ENCODE measurements at places on chromosomes 6 and 20.

DNA sequence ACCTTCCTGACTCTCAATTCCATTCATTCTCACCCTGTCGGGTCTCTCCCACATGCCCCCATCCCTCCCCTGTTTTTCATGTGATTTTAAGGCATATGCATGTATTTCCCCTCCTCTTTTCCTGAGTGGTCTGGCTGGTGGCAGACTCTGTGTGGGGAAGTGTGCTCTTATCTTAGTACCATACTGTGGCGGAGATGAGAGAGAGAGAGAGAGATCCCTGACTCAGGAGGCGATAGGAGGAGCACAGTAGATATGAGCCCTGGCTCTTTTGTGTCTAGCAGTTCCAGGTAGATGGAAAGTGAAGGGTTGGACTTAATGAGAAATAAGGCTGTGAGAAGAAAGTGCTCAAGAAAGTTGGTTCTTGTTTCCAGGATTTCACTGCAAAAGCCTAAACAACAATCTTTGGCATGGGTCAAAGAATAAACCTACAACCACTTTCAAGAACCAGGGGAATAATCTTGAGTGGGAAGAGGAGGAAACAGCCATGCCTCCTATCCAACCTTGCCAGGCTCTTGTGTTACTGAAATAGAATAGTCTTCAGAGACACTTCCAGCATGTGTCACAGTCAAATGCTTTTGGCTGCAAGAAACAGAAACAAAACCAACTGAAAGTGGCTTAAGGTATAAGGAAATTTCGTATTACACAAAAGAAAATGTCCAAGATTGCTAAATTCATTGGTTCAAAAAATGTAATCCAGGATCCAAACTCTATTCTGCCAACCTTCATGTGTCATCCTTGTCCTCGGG, 123.8 kb upstream of the MYLIP start:
- no peak for DNase-seq

DNA sequence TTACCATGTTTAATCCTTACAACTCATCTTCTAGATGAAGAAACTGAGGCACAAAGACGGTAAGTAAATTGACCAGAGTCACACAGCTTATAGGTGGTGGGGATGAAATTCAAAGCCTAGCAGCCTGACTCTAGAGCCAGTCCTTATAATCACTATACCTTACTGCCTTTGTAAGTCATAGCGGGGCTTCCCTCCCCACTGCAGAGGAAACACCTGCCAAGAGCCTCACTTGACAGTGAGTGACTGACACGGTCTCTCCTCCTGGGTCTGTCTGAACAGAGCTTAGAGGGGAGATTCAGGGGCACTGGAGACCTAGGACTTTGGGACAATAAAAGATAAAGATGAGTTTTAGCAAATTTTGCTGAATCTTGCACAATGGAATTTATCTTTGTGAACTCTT, 12.8 kb downstream of the SUN5 start:
- DNase-seq = no peak

GRCh38 chr6:6851949-6852261, 255.9 kb upstream of the RREB1 start:
- DNase-seq = no peak

DNA sequence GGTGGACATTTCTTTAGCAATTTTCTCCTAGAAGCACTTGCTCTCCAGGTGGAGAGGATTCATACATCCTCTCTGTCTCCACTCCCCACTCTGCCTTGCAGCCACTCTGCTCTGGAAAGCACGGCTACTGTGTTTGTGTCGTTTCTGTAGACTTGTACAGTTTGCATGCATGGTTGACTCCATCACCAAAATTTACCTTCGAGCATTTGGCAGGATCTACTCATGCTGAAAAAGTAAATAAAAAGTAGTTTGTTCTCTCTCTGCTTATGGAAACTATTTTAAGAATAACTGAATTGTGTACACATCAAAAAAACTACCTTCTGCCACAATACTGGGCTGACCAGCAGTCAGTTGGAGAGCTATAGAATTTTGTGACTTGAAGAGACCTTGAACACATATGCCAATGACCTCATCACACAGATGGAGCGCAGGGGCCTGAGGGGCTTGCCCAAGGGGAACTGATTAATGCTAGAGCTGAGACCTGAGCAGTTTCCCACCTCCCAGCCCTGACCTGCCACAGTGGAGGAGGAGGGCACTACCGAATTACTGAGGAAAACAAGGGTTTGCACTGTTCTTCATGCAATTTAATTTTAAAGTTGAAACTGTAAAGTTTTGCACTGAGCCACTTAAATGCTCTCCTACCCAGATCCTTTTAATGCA, 33.7 kb upstream of the FOXQ1 start:
- no peak for DNase-seq

- DNase-seq = no peak
Measured at GRCh38 chr6:23176883-23177282, 607.5 kb downstream of the HDGFL1 start.

DNA sequence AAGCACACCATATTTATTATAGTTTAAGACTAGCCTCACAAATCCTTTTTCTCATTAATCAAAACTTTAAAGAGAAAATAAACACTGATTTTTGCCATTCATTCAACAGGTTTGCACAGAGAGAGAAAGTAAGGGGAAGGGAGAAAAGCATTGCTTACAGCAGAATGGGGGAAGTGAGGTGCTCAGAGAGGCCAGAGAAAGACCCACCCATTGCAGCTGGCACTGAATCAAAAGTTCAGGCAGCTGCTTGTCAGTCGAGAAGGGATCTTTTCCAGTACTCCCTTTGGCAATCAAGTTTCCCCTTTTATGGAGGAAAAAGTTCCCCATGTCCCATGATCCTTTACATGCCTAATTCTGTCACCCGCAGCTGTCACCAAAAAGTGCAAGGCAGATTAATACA, 8.0 kb upstream of the CRISP2 start:
- no peak for DNase-seq

GRCh38 chr6:160667639-160668481, 3.8 kb upstream of the LPA start:
- no peak for DNase-seq

DNA sequence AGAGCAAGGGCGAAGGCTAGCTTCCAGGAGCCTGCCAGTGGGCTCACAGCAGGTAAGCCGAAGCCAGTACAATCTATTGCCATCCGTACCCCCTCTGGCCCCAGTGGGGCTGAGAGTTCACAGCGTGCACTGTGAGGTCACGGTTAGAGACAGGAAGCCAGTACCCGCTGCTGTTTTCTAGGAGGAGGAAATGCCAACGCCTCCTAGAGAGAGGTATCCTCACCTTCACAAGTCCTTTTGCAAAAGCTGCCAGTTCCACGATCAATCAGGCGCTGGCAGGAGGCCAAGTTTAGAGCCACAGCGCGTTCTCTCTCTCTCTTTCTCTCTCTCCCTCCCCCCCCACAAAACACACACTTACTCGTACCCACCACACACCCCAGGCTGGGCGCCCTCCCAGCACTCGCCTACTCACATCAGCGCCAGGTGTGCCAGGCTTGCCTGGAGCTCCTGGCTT, 22.5 kb downstream of the COL9A1 start:
- no peak for DNase-seq

GRCh38 chr6:158344534-158344933, 32.3 kb downstream of the TULP4 start:
- no peak for DNase-seq

GRCh38 chr6:33886673-33887144, 82.9 kb upstream of the MLN start:
- DNase-seq = no peak

DNA sequence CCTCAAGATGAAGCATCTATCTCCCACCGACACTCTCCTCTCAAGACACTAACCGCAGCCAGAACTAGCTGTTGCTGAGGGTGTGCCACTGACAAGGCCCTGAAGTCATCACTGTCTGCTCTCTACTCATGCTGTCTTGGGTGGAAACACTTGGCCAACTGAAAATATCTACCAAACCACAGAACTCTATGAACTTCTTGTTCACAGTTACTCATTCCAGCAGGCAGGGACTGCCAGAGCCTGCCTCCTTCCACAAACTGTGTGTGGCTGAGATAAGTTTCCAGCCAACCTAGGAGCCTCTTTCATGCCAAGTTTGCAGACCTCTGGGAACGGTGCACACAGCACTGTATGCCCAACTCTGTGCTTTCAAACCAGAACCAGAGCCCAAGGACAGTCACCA, 45.5 kb upstream of the NXT1 start:
- no peak for DNase-seq

- no peak for DNase-seq
Measured at GRCh38 chr6:111447051-111447450, 36.0 kb downstream of the REV3L start.

DNA sequence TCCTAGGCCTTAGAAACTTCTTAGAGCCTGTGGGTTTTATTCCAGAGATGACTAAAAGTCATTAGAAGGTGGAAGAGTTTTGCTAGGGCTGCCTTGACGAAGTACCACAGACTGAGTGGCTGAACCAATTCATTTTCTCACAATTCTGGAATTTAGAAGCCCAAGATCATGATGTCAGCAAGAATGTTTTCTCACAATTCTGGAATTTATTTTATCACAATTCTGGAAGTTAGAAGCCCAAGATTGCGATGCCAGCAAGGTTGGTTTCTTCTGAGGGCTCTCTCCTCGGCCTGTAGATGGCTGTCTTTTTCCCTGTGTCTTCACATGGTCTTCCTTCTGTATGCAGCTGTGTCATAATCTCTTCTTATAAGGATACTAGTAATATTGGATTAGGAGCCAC, 672.9 kb upstream of the MARCKS start:
- no peak for DNase-seq

- DNase-seq = no peak
Measured at GRCh38 chr6:17591287-17591686, 8.8 kb upstream of the FAM8A1 start.

DNA sequence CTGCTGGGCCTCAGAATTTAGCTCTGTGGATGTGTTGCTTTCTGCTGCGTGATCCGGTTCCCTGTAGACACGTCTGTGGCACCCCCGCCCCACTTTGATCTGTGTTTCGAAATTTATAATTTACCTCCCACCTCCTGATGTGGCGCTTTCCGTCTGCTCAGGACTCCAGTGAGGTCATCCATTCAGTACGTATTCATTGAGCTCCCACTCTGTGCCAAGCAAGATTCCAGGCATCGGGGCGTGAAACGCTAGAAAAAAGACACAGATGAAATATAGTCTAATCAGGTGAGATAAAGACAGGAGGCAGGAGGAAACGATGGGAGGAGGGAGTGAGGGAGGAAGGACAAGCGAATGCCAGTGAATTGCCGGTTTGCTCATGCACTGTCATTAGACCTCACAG, 431.9 kb upstream of the SULF2 start:
- DNase-seq = no peak

GRCh38 chr6:146851837-146852236, 253.1 kb downstream of the ADGB start:
- peak; percentile 15 for DNase-seq
